ENCODE measurements at places on chromosomes 7 and 10.

DNA sequence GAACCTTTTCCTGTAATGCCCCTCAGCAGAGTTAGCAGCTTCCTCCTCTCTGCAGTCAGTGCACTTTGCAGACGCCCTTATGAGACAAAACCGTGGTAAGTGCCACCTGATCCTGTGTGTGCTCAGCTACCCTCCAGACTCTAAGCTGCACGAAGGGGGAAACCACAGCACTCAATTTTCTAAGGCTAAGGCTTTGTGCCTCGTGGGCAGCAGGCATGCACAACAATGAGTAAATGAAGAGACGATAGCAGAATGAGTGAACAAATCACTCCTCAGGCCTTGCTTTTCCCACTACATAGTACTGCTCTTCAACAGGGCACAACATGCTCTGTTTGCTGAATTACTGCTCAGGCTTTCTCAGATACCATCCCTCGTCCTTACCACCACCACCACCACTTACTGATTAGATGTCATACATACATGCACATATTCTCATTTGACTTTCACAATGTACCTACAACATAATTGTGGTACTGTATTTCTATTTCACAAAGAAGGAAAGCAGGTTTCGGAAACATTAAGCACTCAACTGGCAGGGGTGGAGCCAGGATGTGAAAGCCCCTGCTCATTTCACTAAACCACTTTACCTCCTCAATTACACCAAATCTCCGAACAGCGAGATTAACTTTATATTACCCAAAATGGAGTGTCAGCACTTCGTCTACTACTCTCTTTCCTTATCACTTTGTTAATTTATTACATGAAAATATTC lies 85.4 kb downstream of the ICA1 start:
- no peak for DNase-seq

GRCh38 chr7:81079746-81080145 lies 160.9 kb upstream of the SEMA3C start:
- no peak for DNase-seq

DNA sequence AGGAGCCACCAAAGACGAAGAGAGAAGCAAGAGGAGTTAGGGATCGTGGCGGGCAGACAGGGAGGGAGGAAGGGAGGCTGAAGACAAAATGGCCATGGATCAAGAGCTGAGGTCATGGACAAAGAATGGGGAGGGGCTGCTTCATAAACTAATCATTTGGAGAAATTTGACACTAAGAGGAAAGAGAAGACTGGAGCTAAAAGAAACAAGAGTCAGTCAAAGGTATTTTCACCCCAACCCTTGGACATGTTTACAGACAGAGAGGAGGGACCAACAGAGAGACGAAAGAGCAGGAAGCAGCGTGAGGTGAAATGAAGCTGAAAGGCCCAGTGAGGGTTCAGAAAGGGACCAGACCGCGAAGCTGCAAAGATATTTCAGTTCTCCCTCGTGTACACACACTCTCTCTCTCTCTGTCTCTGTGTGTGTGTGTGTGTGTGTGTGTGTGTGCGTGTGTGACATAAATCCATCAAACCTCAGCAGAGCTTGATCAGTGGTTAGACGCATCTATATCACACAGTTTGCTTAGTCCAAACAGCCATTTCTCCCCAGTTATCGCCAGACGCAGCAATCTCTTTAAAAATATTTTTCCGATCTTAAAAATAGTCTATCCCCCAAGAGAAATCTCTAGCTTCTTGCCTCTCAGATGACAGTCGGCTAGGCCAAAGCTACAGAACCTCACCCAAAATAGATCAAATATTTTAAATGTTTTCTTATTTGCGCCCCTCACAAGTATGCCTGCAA lies 12.5 kb upstream of the CALD1 start:
- DNase-seq: no peak

GRCh38 chr10:1299041-1299726 lies 243.0 kb downstream of the WDR37 start:
- DNase-seq: no peak

DNA sequence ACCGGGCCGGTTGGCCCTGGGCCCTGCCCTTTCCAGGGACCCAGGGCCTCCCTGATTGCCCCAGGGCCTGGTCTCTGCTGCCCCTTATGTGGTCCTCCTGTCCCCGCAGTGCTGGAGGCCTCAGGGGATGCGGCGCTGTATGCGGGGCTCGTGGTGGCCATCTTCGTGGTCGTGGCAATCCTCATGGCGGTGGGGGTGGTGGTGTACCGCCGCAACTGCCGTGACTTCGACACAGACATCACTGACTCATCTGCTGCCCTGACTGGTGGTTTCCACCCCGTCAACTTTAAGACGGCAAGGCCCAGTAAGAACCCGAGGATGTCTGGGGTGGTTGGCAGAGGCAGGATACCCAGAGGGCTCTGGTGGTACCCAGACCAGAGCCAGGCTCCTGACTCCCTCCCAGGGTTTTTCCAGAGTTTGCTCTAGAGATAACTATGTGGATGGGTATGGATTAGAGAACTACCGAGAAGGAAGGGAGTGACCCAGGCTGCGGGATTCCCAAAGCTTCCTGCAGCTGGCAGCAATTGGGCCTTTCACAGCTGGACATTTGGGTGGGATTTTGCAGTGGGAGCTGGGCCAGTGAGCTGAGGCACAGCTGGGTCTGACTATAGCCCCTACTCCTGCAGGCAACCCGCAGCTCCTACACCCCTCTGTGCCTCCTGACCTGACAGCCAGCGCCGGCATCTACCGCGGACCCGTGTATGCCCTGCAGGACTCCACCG lies 28.1 kb upstream of the SLC29A3 start:
- DNase-seq: no peak

DNA sequence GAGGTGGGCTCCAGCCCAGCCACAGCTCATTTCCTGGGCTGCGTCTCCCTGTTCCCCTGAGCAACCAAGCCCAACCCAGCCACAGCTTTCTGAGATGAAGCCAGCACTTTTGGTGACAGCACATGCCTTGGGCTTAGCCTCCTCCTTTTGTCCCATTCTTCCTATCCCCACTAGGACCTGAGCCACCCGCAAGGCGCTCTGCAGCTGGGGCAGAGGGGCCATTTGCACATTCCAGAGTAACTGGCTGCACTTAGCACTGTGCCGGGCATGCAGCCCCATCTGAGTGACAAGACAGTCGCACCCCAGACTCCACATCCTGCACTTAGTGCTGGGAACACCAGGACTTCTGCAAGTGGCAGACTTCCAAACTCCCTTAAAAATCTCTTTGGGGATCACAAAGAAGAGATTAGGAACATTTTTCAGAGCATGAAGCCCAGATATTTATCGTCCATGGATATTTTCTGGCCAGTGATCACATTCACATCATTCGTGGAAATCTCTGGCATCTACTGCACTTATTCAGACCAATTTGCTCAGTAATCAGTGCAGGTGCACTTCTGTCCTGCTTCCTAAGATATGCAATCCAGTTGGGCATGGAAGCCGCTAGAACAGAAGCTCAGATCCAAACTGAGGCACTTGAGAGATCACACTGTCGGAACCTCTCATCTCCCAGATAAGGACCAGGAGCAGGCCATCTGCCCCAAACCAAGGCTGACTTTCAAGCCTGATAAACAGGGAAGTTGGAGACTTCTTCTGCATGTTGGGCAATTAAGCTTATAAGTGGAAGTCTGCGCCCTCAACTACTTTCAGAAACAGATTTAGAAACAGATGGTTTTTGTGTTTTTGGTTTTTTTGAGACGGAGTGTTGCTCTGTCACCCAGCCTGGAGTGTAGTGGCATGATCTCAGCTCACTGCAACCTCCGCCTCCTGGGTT lies 26.4 kb downstream of the CHST15 start:
- DNase-seq: no peak

GRCh38 chr10:35336921-35337823 lies 863 bp downstream of the CCNY start:
- DNase-seq: no peak

DNA sequence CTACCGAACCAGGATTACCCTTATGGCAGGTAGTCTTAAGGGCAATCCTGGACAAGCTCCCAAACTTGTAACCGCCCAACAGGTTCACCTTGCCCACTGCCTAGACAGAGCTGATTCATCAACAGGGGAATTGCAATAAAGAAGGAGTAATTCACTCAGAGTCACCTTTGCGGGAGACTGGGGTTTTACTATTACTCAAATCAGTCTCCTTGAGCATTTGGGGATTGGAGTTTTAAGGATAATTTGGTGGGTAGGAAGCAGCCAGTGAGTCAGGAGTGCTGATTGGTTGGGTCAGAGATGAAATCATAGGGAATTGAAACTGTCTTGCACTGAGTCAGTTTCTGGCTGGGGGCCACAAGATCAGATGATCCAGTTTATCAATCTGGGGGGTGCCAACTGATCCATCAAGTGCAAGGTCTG lies 25.3 kb downstream of the HK1 start:
- DNase-seq: no peak

DNA sequence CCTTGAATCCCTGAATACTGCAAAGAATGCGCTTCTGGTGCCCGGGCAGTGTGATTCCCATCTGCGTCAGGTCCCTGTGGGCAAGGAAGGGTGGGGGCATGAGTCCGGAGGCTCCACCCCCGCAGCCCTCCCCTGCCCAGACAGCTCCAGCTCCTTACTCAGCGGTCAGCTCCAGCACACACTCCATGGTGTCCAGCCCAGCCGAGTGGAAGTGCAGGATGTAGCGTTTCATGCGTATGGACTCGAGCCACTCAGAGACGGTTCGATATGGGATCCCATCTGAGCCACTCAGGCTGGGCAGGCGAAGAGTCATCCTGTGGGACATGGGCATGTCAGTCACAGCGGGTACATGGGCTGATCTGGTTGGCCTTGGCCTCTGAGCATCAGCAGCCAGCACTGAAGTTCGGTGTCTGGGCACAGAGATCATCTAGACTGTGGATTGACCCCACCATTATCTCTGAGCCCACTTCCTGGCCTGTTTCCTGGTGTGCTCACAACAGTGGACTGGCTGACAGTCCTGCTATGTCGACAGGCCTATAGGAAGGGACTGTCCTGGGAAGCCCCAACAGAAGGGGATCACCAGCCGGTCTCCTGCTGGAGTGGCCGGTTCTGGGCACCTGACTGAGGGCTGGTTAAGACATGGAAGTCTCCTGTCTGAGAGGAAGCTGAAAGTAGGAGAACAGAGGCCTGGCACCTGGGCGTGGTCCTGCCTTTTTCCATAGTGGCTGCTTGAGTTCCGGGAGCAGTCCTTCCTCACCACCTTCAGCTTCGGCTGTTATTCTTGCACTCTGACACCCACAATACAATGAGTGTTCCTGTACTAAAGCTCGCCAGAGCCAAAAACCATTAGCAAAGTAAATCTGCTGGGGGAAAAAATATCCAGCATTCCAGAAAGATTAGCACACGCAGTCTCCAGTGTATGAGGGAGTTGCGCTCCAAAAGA lies 10.6 kb downstream of the ZYX start:
- DNase-seq: no peak

DNA sequence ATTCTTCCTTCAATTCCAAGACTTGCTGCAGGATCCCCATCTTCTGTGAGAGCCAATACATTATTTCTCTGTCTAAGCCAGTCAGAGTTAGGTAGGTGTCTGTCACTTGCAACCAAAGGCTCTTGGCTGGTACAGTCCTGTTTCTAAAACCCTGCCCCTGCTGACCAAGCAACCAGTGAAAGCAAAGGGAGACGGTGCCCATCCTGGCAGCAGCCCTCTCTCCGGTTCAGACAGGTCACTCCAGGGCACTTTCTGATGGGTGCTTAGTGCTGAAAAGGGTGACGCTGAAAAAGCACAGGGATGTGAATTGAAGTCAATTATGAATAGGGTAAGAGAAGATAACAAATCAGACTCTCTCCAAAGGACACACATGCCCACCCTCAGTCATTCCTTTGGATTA lies 37.5 kb downstream of the SPOCK2 start:
- no peak for DNase-seq

GRCh38 chr7:11328309-11328708 lies 354.6 kb downstream of the PHF14 start:
- no peak for DNase-seq

- DNase-seq: peak; percentile 28
Measured at GRCh38 chr7:129343099-129343700, 91.0 kb upstream of the STRIP2 start.

DNA sequence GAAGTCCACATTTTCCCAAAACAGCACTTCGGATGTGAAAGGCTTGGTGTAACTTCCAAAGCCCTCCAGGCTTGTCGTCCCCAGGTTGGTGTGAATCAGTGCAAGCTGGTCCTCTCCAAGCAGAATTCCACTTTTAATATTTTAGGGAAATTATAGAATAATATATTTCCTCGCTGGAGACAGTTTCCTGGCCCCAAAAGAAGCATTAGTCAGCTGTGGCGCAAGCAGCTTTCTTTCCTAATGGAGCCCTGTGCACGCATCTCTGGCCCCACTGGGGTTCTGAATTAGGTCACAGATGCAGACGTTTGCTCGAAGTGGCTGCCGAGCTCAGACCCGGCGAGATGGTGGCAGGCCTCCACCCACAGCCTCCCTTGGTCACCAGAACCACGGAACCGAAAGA lies 33.3 kb upstream of the MNX1 start:
- no peak for DNase-seq

DNA sequence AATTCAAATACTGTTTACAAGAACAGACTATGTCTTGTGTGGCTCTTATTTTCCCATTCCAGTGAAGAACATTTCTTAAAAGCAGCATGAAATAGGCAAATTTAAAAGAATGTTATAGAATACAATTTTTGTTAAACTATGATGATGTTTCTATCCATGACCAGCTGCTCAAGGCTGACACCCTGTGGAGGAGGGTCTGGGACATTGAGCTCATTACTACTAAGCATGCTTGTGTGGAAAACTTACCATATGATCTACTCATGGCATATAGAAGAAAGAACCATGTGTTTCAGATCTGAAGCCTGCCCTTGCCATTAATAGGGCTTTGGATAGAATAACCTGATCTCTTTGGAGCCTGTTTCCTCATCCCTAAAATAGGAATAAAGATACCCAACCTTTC lies 125.0 kb downstream of the FOXP2 start:
- DNase-seq: no peak

- DNase-seq: no peak
Measured at GRCh38 chr10:62457196-62457595, 83.0 kb downstream of the ZNF365 start.

DNA sequence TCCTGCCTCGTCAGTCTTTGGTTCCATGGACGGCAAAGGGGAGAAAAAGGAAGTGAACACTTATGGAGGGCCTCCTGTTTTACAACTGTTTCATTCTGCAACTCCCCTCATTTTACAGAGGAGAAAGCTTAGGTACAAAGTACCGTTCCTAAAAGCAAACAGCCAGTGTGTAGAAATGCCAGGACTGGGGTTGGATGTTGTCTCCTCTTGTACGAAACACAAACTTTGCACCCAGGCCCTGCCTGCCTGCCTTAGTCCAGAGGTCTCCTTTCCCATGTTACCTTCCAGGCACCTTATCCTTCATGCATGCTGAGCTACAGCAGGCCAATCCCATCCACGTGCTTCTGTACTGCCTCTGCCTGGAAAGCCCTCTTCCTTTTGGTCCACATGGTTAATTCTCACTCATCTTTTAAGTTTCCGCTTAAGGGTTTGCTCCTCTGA lies 86.0 kb downstream of the ICA1 start:
- DNase-seq: no peak

DNA sequence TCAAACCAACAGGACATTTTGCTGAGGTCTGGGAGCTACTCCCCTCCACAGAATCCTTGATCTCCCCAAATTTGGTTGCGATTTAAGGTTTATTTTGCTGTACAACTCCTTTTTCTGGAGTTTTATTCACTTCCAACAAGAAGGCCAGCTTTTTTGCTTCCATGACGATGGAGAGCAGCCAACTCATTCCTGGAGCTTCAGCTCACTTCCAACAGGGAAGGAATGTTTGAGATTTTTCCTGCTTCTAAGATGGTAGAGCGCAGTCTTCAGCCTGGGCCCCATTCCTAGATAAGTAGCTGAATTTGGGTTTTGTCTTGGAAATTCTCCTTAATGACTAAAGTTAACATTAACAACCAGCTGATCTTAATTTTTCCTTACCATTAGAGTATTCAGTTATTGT lies 30.9 kb upstream of the CREB3L2 start:
- no peak for DNase-seq

- DNase-seq: no peak
Measured at GRCh38 chr7:45610019-45610418, 35.9 kb downstream of the ADCY1 start.

Measured in putamen (tissue), 1 donor.